Stimulated activated CD4-positive, alpha-beta T cell treated with anti-CD3 and anti-CD28 coated beads, TNF-alpha, amount 100 ng/mL, for 1 hour (primary cell): ENCODE measurements at places on chromosomes 6 and 20.

- no peak for DNase-seq
Observed at GRCh38 chr6:82237013-82237412, 10.5 kb downstream of the IBTK start.

GRCh38 chr6:143586557-143586956 is 75.0 kb upstream of the FUCA2 start:
- no peak for DNase-seq

- no peak for DNase-seq
Observed at GRCh38 chr6:44049163-44049988, 77.9 kb downstream of the MRPL14 start.

DNA sequence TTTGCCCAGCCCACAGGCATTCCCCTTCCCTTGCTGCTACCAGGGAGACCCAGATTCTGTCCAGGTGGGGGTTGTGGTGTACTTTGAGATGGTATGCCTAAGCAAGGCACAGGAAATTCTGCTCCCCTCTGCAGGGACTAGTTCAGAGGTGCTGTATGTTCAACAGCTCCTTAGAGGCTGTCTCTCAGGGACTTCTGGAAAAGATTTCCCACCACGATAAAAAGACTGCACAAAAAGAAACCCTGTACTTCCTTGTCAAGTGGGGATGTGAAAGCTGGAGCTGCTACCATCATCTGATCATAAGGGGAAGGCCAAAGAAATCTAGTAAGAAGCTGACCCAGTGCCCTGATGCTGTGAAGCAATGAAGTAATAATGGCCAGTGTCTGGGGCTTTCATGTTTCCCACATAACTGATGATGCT is 51.5 kb upstream of the SMIM29 start:
- DNase-seq = no peak

DNA sequence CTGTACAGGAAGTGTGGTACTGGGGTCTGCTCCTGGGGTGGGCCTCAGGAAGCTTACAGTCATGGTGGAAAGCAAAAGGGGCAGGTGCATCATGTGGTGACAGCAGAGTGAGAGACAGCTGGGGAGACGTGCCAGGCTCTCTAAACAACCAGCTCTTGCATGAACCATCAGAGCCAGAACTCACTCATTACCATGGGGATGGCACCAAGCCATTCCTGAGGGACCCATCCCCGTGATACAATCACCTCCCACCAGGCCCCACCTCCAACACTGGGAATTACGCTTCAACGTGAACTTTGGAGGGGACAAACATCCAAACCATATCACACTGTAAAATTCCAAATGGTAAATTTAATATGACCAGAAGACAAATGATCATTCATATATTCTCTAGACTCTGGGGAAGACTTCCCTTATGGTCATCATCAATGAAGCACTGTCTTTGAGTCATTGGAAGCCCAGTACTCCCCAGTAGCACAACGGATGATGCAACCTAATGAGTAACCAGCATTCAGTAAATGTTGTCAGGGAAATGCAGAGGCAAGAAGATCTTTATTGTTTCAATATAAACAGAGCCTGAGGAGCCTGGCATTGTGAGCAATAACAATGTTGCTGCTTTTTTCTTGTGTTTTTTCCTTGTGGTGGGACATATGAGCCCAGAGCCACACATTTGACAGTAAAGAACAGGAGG is 48.2 kb upstream of the RALY start:
- DNase-seq = no peak

GRCh38 chr20:6685181-6685582 is 82.3 kb upstream of the BMP2 start:
- no peak for DNase-seq

DNA sequence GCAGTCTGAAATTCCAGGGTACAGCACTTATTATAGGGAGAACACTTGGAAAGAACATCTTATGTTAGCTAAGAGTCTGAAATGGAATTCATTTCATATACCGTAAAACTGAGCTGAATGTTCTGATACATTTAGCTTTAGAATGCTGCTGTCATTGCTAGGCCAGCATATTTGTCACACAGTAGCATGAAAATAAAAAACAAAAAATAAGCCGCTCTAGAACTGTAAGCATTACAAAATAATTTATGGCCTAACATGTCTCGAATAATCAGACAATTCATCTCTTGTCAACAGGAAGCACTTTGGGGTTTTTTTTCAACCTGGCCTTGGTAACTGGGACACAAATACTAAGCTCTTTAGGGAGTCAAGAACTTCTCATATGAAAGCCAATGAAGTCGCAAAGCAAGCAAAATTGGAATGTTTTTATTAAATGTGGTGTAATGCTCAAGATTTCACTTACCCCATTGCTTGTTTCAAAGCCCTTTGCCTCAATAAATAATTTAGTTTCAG is 115.7 kb downstream of the PHACTR1 start:
- no peak for DNase-seq

GRCh38 chr20:32248043-32248442 is 29.4 kb upstream of the KIF3B start:
- no peak for DNase-seq

GRCh38 chr20:62506087-62506486 is 30.3 kb upstream of the GATA5 start:
- DNase-seq = no peak

GRCh38 chr6:34484899-34485298 is 19.0 kb downstream of the PACSIN1 start:
- DNase-seq = peak; percentile 35

DNA sequence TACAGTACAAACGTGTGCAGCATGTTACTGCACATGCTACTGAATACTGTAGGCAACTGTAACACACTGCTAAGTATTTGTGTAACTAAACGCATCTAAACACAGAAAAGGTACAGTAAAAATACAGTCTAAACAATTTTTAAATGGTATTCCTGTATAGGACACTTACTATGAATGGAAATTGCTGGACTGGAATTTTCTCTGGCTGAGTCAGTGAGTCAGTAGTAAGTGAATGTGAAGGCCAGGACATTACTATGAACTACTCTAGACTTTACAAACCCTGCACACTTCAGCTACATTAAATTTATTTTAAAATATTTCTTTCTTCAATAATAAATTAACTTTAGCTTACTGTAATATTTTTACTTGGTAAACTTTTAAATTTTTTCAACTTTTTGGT is 225.0 kb upstream of the TENT5A start:
- no peak for DNase-seq

DNA sequence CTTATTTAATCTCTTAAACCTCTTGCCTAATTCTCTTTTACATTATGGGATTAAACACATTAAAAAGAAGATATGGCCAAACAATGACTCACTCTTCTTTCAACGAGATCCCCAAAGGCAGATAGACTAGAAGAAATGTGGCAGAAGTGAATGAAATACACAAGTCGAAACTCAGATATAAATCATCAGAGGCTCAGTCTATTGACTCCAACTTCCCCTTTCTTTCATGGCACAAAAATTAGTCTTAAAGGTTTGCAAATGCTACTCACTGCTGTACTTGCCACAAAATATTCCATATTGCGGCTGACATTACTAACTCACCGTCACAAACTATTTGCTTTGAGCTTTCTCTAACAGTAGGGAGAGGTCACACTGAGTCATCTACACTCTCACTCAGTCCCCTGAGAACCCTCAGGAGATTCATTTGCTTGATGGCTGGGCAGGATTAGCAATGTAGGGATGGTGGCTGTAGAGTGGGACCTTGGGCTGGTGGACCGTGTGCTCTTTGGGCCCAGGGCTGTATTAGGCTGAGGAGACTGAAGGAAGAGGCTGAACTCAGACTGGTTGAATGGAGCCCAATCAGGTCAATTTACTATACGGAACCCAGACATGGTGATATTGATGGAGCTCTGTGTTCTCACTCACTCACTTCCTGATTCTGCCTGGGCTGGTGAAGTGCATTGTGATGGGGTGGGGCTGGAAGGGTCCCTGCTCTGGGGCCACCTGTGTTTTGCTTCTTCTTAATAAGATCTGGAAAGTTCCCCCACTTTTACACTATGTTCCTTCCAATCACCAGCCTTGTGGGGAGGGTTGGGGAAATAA is 42.8 kb upstream of the UBR2 start:
- DNase-seq = no peak

GRCh38 chr6:134600671-134601070 is 282.8 kb upstream of the SGK1 start:
- DNase-seq = no peak

DNA sequence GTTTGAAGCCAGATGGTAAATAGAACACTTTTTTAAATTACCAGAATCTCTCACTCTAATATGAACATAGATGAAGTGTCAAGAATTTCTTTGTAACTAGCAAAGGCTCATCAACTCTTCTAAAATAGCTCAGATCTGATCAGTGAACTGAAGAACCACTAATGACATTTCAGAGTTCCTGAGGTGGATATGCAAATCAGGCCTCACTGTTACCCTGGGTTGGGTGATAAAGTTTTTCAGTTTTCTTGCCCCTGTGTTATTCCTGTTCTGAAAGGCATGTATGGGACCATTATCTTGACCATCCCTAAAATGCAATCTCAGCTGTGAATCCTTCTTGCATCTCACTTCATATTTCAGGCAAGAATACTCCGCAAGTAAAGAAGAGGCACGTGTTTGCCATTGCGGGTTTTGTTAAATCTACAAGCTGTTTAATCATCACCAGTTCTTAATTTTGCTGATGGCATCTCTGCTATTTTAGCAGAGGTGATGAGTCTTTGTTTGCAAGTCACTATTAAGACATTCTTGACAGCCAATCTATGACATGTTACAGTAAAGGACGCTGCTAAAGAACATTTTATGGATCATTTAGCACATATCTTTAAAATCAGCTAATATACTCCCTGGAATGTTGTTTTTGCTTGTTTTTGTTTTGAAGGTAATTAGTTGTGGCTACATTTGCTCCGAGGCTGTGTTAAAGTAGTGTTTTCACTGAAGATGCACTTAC is 47.9 kb downstream of the KHDC1L start:
- DNase-seq = no peak

DNA sequence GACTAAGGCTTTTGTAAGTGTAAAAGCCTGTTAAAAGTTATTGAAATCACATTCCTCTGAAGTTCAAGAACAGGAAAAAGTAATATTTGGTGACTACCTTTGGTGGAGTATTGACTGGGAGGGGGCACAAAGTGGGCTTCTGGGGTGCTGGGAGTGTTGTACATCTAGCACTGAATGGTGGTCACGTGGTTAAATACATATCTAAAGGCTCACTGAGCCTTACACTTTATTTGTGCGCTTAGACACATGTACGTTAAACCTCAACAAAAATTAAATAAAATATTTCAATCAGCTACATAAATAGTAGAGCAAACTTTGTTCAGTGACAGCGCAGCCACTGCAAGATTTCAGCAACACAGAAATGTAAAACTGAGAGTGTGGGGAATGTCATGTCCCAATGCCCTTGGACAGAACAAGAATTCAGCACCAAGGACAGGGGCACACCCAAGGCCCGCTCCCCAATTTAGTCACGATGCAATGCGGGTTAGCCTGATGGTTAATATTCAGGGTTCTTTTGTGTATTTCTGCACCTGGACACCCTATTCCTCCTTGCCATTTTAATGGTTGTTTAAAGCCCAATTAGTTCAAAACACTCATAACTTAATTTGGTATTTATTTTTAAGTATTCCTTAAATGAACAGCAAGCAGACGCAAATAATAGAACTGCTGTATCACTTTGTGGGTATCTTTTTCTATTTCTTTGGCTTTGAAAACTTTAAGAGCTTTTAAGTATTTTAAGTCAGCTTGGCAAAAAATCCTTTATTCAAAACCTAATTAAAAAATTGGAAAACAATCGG is 37.4 kb downstream of the ANGPT4 start:
- no peak for DNase-seq

DNA sequence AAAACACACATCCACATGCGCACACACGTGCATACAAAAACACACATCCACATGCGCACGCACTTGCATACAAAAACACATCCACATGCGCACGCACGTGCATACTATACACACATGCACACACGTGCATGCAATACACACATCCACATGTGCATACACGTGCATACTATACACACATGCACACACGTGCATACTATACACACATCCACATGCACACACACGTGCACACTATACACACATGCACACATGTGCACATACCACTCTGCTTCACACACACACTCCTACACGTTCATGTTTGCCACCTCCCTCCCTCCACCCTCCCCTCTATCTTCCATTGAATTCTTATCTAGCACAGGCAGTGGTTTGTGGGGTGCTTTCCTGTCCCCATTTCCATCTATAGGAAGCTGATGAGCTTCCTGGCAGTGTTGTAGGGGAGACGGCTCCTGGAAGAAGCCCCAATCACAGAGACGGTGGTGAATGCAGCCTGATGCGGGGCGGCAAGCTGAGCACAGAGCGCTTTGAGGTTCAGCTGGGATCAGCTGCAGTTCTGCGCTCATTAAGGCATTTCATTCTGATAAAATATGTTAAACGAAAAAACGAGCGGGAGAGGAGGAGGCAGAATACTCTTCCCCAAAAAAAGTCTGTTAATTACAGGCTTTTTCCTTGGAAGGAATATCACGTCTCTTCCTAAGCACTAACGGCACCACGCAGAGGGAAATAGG is 287.7 kb downstream of the TAF4 start:
- no peak for DNase-seq

- no peak for DNase-seq
Observed at GRCh38 chr20:7967199-7967844, 27.1 kb upstream of the HAO1 start.
